ENCODE measurements at places on chromosomes 11 and 22. TPM values are rescaled to one million over a fixed set of nuclear protein-coding genes. Genes with fewer than 3 reads are reported as not detected.

Gene PARVG
- 146 TPM for total RNA-seq

- H3K4me3 ChIP-seq, result no peak overlapping the region
- H3K36me3 ChIP-seq, result no peaks in the 10 kb centered on the region
- DNase-seq, result no peak
- H3K27me3 ChIP-seq, result no peaks in the 10 kb centered on the region
These were observed 185.2 kb downstream of the GRIK4 start for GRCh38 chr11:120696597-120697218.

- no peaks in the 10 kb centered on the region for H3K36me3 ChIP-seq
- peaks cover 2% of the 10 kb centered on the region for H3K27me3 ChIP-seq
- H3K4me1 ChIP-seq, result no peaks in the 10 kb centered on the region
These were observed 11.6 kb upstream of the MS4A6A start for GRCh38 chr11:60194511-60194910.

Gene OLFML1
- not detected for total RNA-seq

DNA sequence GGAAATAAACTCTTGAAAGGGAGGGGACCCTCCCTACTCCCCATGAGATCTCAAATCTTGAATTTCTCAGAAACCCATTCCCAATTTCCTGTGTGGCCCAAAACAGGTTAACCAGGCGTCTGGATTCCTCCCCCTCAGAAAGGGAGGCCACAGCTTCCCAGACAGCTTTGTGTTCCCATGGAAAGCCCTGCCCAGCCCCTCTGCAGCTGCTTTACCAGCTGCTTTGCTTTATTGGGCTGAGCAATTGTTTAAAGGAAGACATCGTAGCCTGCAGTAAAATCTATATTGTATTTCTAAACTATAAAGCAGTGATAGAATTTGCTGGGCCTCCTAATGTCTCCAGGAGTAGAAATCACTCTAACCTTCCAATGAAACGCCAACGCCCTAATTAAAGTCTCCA is 97.4 kb downstream of the CHST1 start:
- no peaks in the 10 kb centered on the region for H3K4me1 ChIP-seq
- H3K36me3 ChIP-seq, result no peaks in the 10 kb centered on the region
- H3K27ac ChIP-seq, result no peak overlapping the region
- H3K27me3 ChIP-seq, result no peaks in the 10 kb centered on the region
- H3K4me3 ChIP-seq, result no peak overlapping the region

DNA sequence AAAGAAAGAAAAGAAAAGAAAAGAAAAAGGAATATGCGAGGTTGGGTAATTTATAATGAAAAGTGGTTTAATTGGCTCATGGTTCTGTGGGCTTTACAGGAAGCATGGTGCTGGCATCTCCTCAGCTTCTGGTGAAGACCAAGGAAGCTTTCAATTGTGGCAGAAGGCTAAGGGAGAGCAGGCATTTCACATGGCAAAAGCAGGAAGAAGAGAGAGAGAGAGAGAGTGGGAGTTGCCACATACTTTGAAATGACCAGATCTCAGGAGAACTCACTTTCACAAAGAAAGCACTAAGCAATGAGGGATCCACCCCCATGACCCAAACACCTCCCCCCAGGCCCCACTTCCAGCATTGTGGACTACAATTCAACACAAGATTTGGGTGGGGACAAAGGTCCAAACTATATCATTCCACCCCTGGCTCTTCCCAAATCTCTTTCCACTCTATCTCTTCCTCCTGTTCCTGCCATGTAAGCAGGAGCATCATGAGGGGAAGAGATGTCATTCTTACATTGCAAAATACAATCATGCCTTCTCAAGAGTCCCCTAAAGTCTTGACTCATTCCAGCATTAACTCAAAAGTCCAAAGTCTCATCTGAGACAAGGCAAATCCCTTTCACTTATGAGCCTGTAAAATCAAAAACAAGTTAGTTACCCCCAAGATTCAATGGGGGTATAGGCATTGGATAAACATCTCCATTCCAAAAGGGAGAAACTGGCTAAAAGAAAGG is 38.9 kb downstream of the LINC01488 start:
- H3K4me1 ChIP-seq, result no peaks in the 10 kb centered on the region
- no peaks in the 10 kb centered on the region for H3K27me3 ChIP-seq
- DNase-seq, result no peak
- H3K27ac ChIP-seq, result no peak overlapping the region

Gene TEX54
- total RNA-seq, result not detected

Gene PACSIN3
- 1.3 TPM for total RNA-seq

DNA sequence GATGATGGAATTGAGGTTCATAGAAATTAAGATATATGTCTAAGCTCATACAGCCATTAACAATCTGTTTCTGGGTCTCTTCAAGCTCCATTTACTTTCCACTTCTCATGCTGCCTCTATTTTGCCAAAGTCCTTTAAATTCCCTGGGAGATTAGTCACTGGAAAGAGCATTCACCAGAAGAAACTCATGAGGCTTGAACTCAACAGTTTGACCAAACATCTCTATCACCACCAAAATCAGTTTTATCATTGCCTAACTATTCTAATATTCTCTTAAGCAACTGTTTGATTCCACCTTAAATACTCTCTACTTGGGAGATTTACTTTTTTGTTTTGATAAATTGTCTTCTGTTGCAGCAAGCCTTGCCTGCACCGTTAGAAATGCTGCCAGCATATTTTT is 881.3 kb downstream of the KCNA4 start:
- H3K27me3 ChIP-seq, result no peaks in the 10 kb centered on the region
- no peak overlapping the region for H3K4me3 ChIP-seq
- H3K36me3 ChIP-seq, result no peaks in the 10 kb centered on the region
- no peaks in the 10 kb centered on the region for H3K4me1 ChIP-seq

Measured in natural killer cell (primary cell).